ENCODE measurements at places on chromosomes 3 and 15. TPM values are rescaled to one million over a fixed set of nuclear protein-coding genes. Genes with fewer than 3 reads are reported as not detected.

INSYN1 gene
- not detected for total RNA-seq

DNA sequence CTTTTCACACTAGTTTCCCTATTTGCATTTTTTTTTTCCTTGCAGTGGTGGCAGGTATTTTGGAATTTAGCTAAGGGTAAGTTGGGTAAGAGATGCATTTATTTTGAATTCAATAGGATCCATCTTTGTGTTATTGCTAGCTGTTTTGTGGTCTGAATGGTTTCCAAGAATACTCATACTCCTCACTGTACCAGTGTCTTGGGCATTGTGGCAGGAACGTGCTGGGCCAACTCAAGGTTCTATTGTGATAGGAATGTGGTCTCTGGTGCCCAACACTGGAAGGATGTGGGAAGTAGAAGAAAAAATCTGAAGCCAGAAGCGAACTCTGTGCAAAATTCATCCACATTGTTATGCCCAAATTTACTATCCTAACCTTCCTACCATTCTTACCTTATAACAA lies 135.6 kb downstream of the RBMS3 start:
- no peaks in the 10 kb centered on the region for H3K4me1 ChIP-seq
- H3K4me3 ChIP-seq, result no peak overlapping the region
- no peaks in the 10 kb centered on the region for H3K27me3 ChIP-seq

MRAS gene
- 0.45 TPM for total RNA-seq

GRCh38 chr3:126995254-126995780 lies 12.4 kb downstream of the PLXNA1 start:
- H3K27me3 ChIP-seq, result no peaks in the 10 kb centered on the region
- H3K4me1 ChIP-seq, result no peaks in the 10 kb centered on the region
- H3K4me3 ChIP-seq, result no peak overlapping the region
- no peak overlapping the region for H3K27ac ChIP-seq
- H3K36me3 ChIP-seq, result no peaks in the 10 kb centered on the region
- DNase-seq, result no peak

- H3K27ac ChIP-seq, result no peak overlapping the region
- peaks cover 4% of the 10 kb centered on the region for H3K27me3 ChIP-seq
- no peaks in the 10 kb centered on the region for H3K4me1 ChIP-seq
- H3K4me3 ChIP-seq, result no peak overlapping the region
These were observed 4.8 kb downstream of the SCN5A start for GRCh38 chr3:38644662-38645053.

DNA sequence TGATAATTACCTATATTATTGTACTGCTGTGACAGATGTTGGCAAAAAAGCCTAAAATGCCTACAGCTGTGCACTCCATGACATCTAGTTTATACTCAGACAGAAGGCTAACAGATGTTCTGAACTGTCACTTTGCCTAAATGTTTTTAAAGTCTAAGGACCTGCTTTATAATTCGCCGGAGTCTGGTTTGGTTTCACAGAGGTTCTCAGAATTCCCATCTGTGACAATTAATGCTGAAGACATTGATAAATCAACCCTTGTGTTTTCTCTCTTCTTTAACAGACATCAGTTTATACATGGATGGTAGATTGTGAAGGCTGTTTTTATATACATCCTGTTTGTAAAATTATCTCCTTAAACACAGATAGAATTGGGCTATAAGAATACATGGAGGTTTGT lies 19.8 kb upstream of the SOX2 start:
- no peaks in the 10 kb centered on the region for H3K36me3 ChIP-seq
- DNase-seq, result no peak
- no peaks in the 10 kb centered on the region for H3K4me1 ChIP-seq
- H3K27me3 ChIP-seq, result peaks cover 4% of the 10 kb centered on the region
- H3K27ac ChIP-seq, result no peak overlapping the region
- H3K4me3 ChIP-seq, result no peak overlapping the region

Measured in GM12878 (cell line).